ENCODE measurements at places on chromosomes 5 and 9.

- DNase-seq = peak; percentile 88
Observed at GRCh38 chr5:43039471-43040286, 440 bp downstream of the ANXA2R start.

DNA sequence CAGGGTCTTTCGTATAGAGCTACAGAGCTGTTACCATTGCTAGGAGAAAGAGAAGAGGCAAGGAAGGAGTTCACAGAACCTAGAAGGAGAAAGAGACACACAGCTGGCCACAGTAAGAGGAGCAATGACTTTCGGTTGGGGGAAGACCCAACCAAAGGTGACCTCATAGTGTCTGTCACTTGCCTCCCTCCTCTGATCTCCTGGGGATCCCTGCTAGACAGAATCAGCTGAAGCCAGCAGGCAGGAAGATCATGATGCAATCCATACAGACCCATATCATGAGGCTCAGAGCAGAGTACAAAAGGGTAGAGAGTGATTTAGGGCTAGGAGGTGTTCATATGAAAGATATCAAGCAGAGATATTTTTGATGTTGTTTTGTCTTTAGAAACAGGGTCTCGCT lies 26.0 kb upstream of the EPB41L4B start:
- no peak for DNase-seq

- DNase-seq = no peak
Observed at GRCh38 chr9:78783743-78784142, 486.8 kb downstream of the PSAT1 start.

DNA sequence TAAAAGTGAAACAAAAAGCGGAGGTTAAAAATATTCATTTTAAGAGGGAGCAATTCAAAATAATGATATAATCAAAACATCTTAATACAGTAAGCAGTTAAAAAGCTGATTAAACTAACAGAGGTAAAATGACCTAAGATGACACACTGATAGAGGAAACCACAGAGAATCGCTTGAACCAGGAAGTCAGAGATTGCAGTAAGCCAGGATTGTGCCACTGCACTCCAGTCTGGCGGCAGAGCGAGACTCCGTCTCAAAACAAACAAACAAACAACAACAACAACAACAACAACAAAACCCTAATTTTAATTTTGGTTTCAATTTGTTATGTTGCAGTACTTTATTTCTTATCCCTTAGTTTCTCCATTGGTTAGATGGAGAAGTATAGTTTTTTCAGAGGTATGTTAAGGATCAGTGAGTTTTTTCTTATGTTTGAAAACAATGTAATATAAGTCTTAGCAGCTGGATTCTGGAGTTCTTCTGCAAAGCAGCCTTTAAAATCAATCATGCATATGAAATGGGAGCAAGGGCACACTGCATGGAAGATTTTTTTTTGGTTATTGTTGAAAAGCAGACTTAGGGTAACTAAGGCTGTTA lies 58.5 kb downstream of the MLANA start:
- no peak for DNase-seq

DNA sequence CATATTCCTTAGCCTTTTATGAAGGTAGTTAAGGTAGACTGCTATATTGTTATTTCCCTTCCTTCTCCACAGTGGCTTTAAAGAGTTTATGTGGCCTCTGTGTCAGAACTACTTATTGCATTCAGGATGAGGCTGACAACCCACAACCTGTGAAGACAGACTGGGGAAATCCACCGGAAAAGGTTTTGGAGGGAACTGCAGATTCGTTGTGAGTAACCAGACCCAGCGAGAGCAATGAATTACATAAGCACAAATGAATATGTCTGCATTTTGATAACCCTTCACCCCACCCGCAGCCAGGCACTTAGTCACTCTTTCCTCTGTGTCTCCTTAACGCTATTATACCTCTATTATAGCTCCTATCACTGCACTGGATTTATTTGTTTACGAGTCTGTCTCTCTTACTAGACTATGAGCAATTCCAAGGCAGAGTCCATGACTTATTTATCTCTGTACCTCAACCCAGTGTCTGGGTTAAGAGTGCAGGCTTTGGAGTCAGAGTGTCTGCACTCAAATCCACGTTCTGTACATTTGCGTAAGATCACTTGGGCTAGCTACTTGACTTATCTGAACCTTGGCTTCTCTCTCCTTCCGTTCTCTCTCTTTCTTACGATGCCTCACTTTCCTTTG lies 19.2 kb downstream of the KCTD16 start:
- DNase-seq = peak; percentile 84

GRCh38 chr5:60177596-60177995 lies 284.1 kb upstream of the PDE4D start:
- peak; percentile 39 for DNase-seq

GRCh38 chr5:146426853-146427618 lies 20.1 kb upstream of the TCERG1 start:
- peak; percentile 53 for DNase-seq

DNA sequence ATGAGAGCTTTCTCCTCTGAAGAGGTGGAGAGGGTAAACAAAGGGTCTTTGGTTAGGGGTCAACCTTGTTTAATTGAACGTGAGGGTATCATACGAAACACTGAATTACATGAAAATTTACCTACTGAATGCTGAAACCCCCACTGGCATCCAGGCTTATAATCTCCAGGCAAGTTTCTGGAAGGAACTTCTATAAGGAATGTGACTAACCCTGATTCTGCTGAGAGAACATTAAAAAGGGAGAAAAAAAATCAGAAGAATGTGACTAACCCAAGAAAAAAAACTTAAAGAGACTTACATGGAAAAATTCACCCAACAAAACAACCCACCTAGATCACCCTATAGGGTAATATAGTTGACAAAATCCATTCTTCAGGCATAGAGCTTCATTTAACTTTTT lies 55.5 kb downstream of the APC start:
- DNase-seq = no peak

DNA sequence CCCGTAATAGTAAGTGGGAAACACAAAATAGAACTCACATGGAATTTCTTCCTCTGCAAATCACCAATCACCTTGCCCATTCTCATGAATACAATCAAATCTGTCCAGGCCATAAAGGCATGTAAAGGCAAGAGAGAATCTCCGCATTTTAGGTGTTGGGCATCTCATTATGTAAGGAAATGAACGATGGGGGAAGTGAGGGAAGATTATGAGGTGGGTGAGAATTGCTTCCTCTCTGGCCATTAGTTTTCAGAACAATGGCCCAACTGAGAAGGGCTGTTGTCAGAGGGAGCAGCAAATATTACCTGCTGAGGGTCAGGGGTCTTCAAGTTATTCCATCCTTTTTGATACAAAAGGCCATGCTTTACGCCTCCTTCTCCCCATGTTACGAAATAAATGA lies 455.1 kb downstream of the ARHGEF28 start:
- DNase-seq = no peak

DNA sequence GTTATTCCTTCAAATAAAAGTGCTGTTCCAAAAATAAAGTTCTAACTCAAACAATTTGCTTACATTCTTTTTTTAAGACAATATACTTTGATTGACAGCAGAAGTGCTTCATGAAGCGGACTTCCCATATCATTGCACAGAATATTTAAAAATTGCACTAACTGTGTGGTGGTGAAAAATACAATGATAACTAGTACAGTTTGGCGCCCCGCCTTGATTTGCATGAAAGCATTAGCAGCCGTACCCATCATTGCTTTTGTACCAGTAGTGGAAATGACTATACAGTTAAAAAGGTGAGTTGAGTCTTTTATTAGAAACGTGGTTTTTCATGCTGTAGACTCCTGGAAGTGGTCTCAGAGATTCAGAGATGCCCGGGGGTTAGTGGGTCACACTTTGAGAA lies 69.5 kb upstream of the MAP3K1 start:
- no peak for DNase-seq

DNA sequence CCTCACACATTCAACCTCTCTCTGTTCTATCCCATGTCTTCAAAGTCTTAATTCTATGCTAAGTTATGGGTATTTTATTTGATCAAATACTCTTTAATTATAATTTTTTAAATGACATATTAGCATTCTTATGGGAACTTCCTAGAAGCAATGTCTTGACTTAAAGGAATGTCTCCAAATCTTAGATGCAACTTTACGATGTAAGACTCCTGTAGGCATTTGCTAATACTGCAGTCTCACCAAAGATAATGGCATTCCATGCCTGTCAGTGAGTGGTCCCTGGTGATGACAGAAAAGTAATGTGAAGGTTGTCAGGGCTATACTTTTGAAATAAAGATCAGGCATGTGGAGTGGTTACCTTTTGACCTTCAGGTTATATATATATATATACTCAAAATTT lies 1654.2 kb upstream of the WWC1 start:
- no peak for DNase-seq
